ENCODE measurements at places on chromosomes 16 and 17. TPM values are rescaled to one million over a fixed set of nuclear protein-coding genes. Genes with fewer than 3 reads are reported as not detected.

TMC8 gene
- 3.4 TPM for total RNA-seq

CWC25 gene
- total RNA-seq = 16.8 TPM

CORO1A gene
- 16.0 TPM for total RNA-seq

HOXB5 gene
- 0.59 TPM for total RNA-seq

ICAM2 gene
- total RNA-seq = 18.6 TPM

CD79B gene
- 2.2 TPM for total RNA-seq

EDC4 gene
- total RNA-seq = 36.7 TPM

CCL7 gene
- not detected for total RNA-seq

APOBR gene
- 1.7 TPM for total RNA-seq

SRL gene
- total RNA-seq = 27.8 TPM

NUPR1 gene
- 8.4 TPM for total RNA-seq

TMEM204 gene
- total RNA-seq = 6.2 TPM

CACNG1 gene
- total RNA-seq = 5.4 TPM

CSH1 gene
- total RNA-seq = not detected

KCTD19 gene
- total RNA-seq = 0.20 TPM

SOX9 gene
- 33.4 TPM for total RNA-seq

COX10 gene
- 13.8 TPM for total RNA-seq

SMIM36 gene
- total RNA-seq = not detected

KRTAP4-11 gene
- total RNA-seq = 0.79 TPM

GPS1 gene
- total RNA-seq = 35.5 TPM

KRTAP9-9 gene
- total RNA-seq = 2.6 TPM

ANKRD40CL gene
- total RNA-seq = not detected

FNDC8 gene
- total RNA-seq = not detected

CRYM gene
- 3.2 TPM for total RNA-seq

FOXF1 gene
- not detected for total RNA-seq

CMTM2 gene
- total RNA-seq = 2.5 TPM

KIF1C gene
- 29.1 TPM for total RNA-seq

HSD17B1 gene
- 0.59 TPM for total RNA-seq

CDRT4 gene
- 5.7 TPM for total RNA-seq

ADAM11 gene
- 0.89 TPM for total RNA-seq

Data from skin of body (tissue), 3 donors.